Activated naive CD4-positive, alpha-beta T cell treated with anti-CD3 and anti-CD28 coated beads for 36 hours (primary cell): ENCODE measurements at places on chromosomes 4 and X. TPM values are rescaled to one million over a fixed set of nuclear protein-coding genes. Genes with fewer than 3 reads are reported as not detected.

TMPRSS11A gene
- total RNA-seq = not detected

RAB39B gene
- 13.0 TPM for total RNA-seq

ZFP92 gene
- total RNA-seq = 0.59 TPM

KIAA1210 gene
- not detected for total RNA-seq

SLC10A3 gene
- total RNA-seq = 6.9 TPM

FAM236B gene
- total RNA-seq = not detected

DDIT4L gene
- total RNA-seq = 0.64 TPM

- peak; percentile 11 for DNase-seq
- H3K36me3 ChIP-seq = no peaks in the 10 kb centered on the region
- no peaks in the 10 kb centered on the region for H3K4me1 ChIP-seq
- peaks cover 10% of the 10 kb centered on the region for H3K27me3 ChIP-seq
- no peak overlapping the region for H3K4me3 ChIP-seq
These were observed 33.5 kb upstream of the RASSF6 start for GRCh38 chr4:73653695-73654106.

GRCh38 chr4:126012691-126013290, 698.0 kb downstream of the FAT4 start:
- H3K36me3 ChIP-seq = no peaks in the 10 kb centered on the region
- no peak for DNase-seq
- H3K27me3 ChIP-seq = no peaks in the 10 kb centered on the region
- no peak overlapping the region for H3K27ac ChIP-seq
- no peaks in the 10 kb centered on the region for H3K4me1 ChIP-seq
- H3K4me3 ChIP-seq = no peak overlapping the region

GRCh38 chr4:86595426-86595805, 1.3 kb downstream of the PTPN13 start:
- H3K27ac ChIP-seq = no peak overlapping the region
- peaks cover 14% of the 10 kb centered on the region for H3K4me1 ChIP-seq
- peaks cover 48% of the 10 kb centered on the region for H3K27me3 ChIP-seq
- DNase-seq = no peak
- H3K36me3 ChIP-seq = no peaks in the 10 kb centered on the region

- no peaks in the 10 kb centered on the region for H3K4me1 ChIP-seq
- no peaks in the 10 kb centered on the region for H3K36me3 ChIP-seq
- H3K27ac ChIP-seq = no peak overlapping the region
- H3K27me3 ChIP-seq = no peaks in the 10 kb centered on the region
These were observed 37.9 kb downstream of the EMCN start for GRCh38 chr4:100479971-100480370.

GRCh38 chr4:15479089-15479912, 9.6 kb downstream of the CC2D2A start:
- H3K4me1 ChIP-seq = no peaks in the 10 kb centered on the region
- no peaks in the 10 kb centered on the region for H3K27me3 ChIP-seq
- H3K4me3 ChIP-seq = no peak overlapping the region
- DNase-seq = no peak
- no peak overlapping the region for H3K27ac ChIP-seq

DNA sequence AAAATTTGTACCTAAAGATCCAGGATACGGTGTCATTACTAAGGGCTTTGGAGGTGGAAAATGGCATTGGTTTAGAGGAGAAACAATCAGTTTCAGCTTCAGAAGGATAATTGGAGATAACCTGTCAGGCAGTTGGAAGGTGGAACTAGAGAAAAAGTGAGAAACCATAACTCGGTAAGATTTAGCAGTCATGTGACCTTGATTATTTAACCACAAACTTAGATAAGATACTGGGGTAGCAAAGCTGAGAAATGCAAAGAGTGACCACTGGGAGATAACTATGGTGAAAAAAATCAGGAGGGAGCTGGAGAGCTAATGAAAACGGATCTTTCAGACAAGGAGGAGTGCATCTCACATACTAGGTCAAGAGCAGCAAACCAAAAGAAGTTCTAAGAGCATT, 58.3 kb upstream of the SMARCA5 start:
- H3K36me3 ChIP-seq = no peaks in the 10 kb centered on the region
- no peak for DNase-seq
- H3K4me3 ChIP-seq = no peak overlapping the region
- H3K27ac ChIP-seq = no peak overlapping the region
- no peaks in the 10 kb centered on the region for H3K4me1 ChIP-seq
- H3K27me3 ChIP-seq = peaks cover 7% of the 10 kb centered on the region

GRCh38 chr4:76035141-76035540, 729 bp downstream of the CXCL11 start:
- H3K4me1 ChIP-seq = no peaks in the 10 kb centered on the region
- H3K27me3 ChIP-seq = peaks cover 3% of the 10 kb centered on the region
- H3K36me3 ChIP-seq = no peaks in the 10 kb centered on the region
- no peak overlapping the region for H3K4me3 ChIP-seq
- no peak overlapping the region for H3K27ac ChIP-seq

DNA sequence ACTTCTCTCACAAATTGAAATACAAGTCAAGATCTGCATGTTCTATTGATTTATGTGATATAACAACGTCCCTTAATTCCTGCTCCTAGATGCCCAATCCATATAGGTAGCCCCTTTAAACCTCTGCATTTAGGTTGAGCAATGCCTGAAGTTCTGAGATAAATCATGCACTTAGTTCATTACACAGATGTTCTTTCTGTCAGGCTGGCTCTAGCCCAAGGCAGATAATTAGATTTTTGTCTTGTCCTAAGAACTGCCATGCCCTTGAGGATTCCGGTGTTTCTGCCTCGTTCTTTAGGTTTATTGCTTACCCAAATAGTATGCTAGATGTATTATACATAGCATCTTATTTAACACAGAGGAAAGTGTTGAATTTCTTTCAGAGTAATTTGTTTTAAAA, 143.1 kb downstream of the TRAM1L1 start:
- no peak overlapping the region for H3K27ac ChIP-seq
- no peak for DNase-seq
- no peaks in the 10 kb centered on the region for H3K4me1 ChIP-seq
- no peaks in the 10 kb centered on the region for H3K36me3 ChIP-seq
- H3K27me3 ChIP-seq = no peaks in the 10 kb centered on the region
- no peak overlapping the region for H3K4me3 ChIP-seq

GRCh38 chr4:143736861-143737260, 36.4 kb upstream of the FREM3 start:
- no peak for DNase-seq
- no peaks in the 10 kb centered on the region for H3K27me3 ChIP-seq
- no peaks in the 10 kb centered on the region for H3K4me1 ChIP-seq
- H3K36me3 ChIP-seq = no peaks in the 10 kb centered on the region

DNA sequence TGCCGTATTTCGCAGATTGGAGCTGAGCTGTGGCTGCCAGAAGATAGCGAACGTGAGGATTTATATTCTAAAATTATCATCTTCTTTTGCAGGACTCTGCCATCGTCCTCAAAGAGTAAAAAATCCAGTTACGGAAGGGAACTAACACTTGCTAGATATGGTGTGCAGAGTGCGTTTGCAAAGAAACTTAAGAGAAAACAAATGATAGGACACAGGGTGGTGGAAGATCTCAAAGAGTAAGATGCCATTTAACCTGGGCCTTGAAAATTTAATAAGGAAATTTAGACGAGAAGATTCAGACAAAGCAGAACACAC, 566 bp downstream of the LARP7 start:
- peaks cover 2% of the 10 kb centered on the region for H3K36me3 ChIP-seq
- H3K27ac ChIP-seq = no peak overlapping the region
- H3K4me1 ChIP-seq = peaks cover 27% of the 10 kb centered on the region
- H3K27me3 ChIP-seq = no peaks in the 10 kb centered on the region

DNA sequence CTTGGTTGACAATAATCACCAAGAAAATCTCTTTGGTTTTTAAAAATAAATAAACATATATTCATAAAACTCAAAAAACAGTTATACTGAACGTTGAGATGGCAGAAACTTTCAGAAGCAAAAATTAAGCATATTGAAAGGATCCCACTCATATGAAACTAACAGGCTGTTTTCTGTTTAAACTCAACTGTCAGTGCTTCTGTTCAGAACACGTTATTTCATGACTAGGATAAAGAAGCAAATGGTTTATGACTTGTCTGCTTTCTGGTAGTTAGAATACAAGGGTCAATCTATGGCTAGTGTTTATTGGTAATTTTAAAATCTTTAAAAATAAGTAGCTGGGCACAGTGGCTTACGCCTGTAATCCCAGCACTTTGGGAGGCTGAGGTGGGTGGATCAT, 4.1 kb downstream of the GPR82 start:
- no peaks in the 10 kb centered on the region for H3K36me3 ChIP-seq
- no peak overlapping the region for H3K4me3 ChIP-seq
- no peak for DNase-seq

- H3K4me3 ChIP-seq = no peak overlapping the region
- H3K4me1 ChIP-seq = peaks cover 2% of the 10 kb centered on the region
- no peak for DNase-seq
- no peaks in the 10 kb centered on the region for H3K27me3 ChIP-seq
- no peak overlapping the region for H3K27ac ChIP-seq
These were observed 131.8 kb downstream of the SCFD2 start for GRCh38 chr4:53234111-53234510.

DNA sequence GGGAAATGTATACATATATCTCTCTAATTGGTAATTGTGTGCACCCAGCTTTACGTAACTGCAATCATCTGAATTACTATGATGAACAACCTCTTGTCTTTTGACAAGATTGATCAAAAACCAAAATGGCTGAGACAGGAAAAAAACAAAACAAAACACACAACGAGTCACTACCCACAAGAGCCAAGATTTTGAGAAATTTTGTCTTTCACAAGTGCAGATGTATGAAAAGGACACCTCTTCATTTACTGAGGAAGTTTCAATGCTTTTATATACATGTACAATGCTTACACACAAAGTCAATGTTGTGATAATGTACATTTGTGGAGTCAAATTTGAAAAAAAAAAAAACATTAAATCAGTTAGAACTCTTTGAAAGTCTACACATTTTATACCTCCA, 224.6 kb downstream of the SCFD2 start:
- H3K27ac ChIP-seq = no peak overlapping the region
- H3K4me1 ChIP-seq = peaks cover 27% of the 10 kb centered on the region
- H3K27me3 ChIP-seq = no peaks in the 10 kb centered on the region
- DNase-seq = no peak

GRCh38 chr4:153260132-153260531, 55.9 kb downstream of the TRIM2 start:
- no peaks in the 10 kb centered on the region for H3K27me3 ChIP-seq
- H3K4me1 ChIP-seq = no peaks in the 10 kb centered on the region
- no peaks in the 10 kb centered on the region for H3K36me3 ChIP-seq
- no peak overlapping the region for H3K4me3 ChIP-seq

- no peak overlapping the region for H3K27ac ChIP-seq
- no peak for DNase-seq
- no peaks in the 10 kb centered on the region for H3K27me3 ChIP-seq
- H3K4me1 ChIP-seq = no peaks in the 10 kb centered on the region
These were observed 57.8 kb downstream of the HEPH start for GRCh38 chrX:66221856-66222255.

GRCh38 chr4:148245015-148245414, 197.2 kb downstream of the NR3C2 start:
- no peak overlapping the region for H3K4me3 ChIP-seq
- peaks cover 2% of the 10 kb centered on the region for H3K36me3 ChIP-seq
- H3K27ac ChIP-seq = no peak overlapping the region
- peaks cover 4% of the 10 kb centered on the region for H3K4me1 ChIP-seq
- DNase-seq = no peak

DNA sequence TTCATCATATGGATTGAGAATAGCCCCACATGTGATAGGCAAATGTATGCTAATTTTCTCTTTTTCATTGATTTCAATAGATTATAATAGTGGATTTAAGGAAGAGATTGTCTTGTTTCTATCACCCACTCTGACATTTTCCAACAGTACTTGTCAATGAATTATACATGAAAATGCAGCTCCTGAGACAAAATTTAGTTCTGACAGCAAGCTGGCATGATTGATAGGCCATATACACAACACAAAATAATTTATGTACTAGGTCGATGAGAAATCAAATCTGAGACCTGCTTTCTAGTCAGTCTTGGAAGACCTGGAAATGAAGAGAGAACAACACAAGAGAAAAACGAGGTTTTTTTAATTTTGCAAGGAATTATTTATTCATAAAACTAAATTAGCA, 118.0 kb upstream of the MYOZ2 start:
- H3K4me1 ChIP-seq = no peaks in the 10 kb centered on the region
- H3K36me3 ChIP-seq = no peaks in the 10 kb centered on the region
- H3K27ac ChIP-seq = no peak overlapping the region
- H3K27me3 ChIP-seq = peaks cover 13% of the 10 kb centered on the region

- no peak overlapping the region for H3K4me3 ChIP-seq
- H3K27me3 ChIP-seq = peaks cover 5% of the 10 kb centered on the region
- no peaks in the 10 kb centered on the region for H3K4me1 ChIP-seq
- H3K36me3 ChIP-seq = no peaks in the 10 kb centered on the region
- no peak for DNase-seq
- H3K27ac ChIP-seq = no peak overlapping the region
These were observed 28.9 kb upstream of the WDFY3 start for GRCh38 chr4:84995386-84995785.

- H3K4me3 ChIP-seq = no peak overlapping the region
- no peak for DNase-seq
- H3K27ac ChIP-seq = no peak overlapping the region
- H3K27me3 ChIP-seq = peaks cover 4% of the 10 kb centered on the region
- peaks cover 3% of the 10 kb centered on the region for H3K4me1 ChIP-seq
- no peaks in the 10 kb centered on the region for H3K36me3 ChIP-seq
These were observed 116.1 kb downstream of the FAM53A start for GRCh38 chr4:1567808-1568581.

- H3K36me3 ChIP-seq = no peaks in the 10 kb centered on the region
- DNase-seq = no peak
- no peaks in the 10 kb centered on the region for H3K4me1 ChIP-seq
- H3K27me3 ChIP-seq = no peaks in the 10 kb centered on the region
These were observed 1668.1 kb upstream of the AGA start for GRCh38 chr4:179110356-179110755.

DNA sequence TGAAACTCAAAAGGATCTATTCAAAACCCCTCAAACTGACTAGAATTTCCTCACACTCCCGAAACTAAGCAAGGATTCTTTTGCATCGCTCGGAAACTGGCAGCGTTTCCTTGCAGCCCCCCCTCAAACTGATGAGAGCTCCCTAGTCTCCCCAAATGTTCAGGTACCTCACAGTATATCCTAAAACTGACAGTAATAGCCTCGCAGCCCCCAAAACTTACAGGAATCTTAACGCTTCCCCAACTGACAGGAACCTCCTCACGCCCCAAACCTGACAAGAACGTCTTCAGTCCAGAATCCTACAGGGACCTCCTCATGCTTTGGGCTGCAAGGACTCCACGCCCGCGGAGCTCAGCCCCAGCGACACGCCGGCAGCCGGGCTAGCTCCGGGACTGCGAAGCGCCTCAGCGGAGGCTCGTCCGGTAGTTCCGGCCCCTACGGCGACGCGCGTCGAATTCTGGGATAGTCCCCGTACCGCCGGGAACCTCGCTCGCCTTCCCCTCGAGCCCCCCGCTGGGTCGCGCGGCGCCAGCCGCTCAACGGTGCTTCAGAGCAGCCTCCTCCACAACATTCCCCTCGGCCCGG, 640 bp downstream of the PHF8 start:
- peak overlapping the region; percentile 95 for H3K27ac ChIP-seq
- peak overlapping the region; percentile 89 for H3K4me3 ChIP-seq
- no peaks in the 10 kb centered on the region for H3K27me3 ChIP-seq
- H3K4me1 ChIP-seq = peaks cover 19% of the 10 kb centered on the region
- peaks cover 14% of the 10 kb centered on the region for H3K36me3 ChIP-seq

GRCh38 chr4:37872310-37872988, 18.4 kb upstream of the TBC1D1 start:
- no peak overlapping the region for H3K27ac ChIP-seq
- no peak for DNase-seq
- peaks cover 16% of the 10 kb centered on the region for H3K4me1 ChIP-seq
- peaks cover 4% of the 10 kb centered on the region for H3K36me3 ChIP-seq
- no peak overlapping the region for H3K4me3 ChIP-seq
- no peaks in the 10 kb centered on the region for H3K27me3 ChIP-seq
